Activated effector memory CD4-positive, alpha-beta T cell treated with Interleukin-2 at 50 U/mL for 16 hours (primary cell): ENCODE measurements at places on chromosomes 3 and 15.
A peak's percentile ranks its signal among the peaks of the same experiment; 100 is the strongest.

DNA sequence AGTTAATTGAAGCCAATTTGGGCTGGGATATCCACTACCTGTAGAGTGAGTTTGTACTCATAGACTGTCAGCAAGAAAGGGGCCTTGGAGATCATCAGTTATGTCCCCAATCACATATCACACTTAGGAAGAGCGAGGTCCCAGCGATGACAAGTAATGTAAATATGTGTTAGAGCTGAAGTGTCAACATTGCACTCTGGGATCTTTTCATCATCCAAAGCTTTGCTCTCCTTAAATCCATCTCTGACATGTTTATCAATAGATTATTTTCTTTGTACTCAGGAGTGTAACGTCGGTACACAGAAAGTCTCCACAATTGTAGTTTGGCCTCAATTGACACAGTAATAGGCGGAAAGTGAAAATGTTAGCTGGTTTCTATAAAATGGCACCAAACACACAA lies 113.7 kb upstream of the TPRG1 start:
- DNase-seq: no peak

DNA sequence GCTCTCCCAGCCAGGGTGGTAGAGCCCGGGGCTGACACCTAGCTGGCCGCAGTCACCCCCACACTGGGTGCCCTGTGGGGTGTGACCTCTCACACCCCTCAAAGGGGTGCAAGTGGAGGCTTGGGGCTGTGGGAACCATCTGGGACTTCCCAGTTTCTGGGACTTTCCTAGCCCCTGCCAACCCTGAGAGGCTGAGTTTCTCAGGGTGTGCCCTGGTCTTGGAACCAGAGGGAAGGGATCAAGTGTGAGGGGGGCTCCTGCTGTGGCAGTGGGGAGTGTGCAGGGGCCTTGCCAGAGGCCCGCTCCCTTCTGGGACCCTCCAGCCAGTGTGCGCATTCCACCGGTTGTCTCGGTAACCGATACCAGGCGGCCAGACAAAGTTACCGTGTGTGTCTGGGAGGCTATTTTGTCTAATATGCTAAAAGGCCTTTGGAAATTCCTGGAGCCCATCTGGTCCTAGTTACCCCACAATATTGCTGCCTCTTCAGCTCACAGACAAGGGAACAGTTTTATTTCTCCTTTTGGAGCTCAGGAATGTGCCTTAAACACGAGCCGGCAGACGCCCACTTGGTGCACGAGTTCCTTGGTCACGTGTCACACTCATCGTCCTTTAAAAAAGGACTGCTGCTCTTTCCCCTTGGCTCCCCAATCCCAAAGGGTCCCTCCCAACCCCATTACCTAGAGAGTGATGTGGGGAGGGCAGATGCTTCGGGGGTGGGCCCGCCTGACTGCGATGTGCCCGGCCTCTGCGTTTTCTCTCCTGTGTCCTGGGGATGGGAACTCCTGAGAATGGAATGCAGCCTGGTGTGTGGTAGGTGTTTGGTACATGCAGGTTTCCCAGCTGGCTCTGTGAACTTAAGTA lies 33.2 kb downstream of the HDAC11 start:
- DNase-seq: no peak

DNA sequence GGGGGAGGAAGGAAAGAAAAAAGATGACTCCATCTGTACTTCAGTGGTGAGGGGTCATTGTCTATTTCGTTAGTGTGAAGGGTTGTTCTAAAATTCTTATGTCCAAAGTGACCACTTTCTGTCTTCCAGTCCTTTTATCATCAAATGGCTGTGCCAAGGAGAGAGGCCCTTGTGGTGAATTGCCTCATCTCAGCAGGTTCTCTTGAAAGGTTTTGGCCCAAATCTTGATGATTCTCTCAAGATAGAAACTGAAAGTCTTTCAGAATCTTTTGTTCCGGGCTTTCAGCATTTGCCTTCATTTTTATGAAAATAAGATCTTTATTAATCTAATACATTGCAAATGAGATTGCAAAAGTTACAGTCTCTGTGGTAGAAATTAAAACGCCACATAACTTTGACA lies 575.8 kb downstream of the RSL24D1 start:
- DNase-seq: no peak

DNA sequence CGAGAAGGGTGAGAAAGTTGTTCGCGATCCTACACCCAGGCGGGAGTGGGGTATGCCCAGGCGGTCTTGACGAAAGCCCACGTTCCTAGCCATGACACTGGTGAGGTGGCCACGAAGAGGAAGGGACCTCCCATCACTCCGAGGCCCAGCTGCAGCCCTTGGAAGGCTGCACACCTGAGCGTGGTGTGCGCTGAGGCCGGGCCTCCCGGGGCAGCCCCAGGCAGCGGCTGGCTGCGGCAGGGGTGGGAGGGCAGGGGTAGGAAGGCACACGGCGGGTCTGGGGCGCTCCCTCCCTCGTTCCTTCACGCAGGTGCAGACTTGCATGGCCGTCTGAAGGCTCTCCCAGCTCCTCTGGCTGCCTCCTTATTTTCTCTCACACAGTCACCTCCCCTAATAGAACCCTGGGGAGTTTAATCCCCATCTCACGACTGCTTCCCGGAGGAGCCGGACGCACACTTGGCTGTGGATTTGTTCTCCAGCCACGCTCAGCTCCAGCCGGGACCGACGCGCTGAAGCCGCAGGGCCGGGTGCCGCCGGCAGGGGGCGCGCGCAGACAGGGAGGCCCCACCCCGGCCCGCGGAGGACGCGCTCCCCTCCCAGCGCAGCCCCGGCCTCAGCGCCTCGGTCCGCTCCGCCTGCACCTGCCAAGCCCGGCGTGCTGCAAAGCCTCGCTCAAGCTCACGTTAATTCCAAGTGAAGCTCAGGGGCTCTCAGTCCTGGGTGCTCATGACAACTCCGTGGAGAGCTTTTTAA lies 37.8 kb upstream of the MUC4 start:
- no peak for DNase-seq

- no peak for DNase-seq
These were observed 304.0 kb upstream of the CBLB start for GRCh38 chr3:106172780-106173179.

DNA sequence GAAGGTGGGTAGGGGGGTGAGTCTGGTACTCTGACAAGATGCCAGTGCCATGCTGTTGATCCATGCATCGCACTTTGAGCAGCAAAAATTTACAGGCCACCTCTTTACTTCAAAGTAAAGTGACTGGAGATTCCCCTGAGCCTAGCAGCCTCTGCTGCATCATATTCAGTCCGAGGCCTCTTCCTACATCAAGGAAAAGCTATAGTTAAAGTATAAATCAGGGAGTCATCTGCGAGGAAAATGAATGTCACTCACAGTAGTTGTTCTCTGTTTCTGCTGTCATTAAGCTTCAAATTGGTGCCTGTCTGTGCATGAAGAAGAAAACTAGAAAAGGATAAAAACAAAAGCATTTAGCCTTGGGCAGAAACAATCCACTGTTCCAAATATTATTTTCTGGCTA lies 706.2 kb downstream of the TBL1XR1 start:
- DNase-seq: no peak

GRCh38 chr3:23735535-23736326 lies 70.0 kb upstream of the UBE2E1 start:
- no peak for DNase-seq

GRCh38 chr3:12049675-12050074 lies 45.5 kb downstream of the SYN2 start:
- DNase-seq: no peak

- DNase-seq: no peak
These were observed 547.1 kb downstream of the FHIT start for GRCh38 chr3:60703956-60704736.

- peak; percentile 31 for DNase-seq
These were observed 16.4 kb downstream of the CLK3 start for GRCh38 chr15:74631935-74632560.

DNA sequence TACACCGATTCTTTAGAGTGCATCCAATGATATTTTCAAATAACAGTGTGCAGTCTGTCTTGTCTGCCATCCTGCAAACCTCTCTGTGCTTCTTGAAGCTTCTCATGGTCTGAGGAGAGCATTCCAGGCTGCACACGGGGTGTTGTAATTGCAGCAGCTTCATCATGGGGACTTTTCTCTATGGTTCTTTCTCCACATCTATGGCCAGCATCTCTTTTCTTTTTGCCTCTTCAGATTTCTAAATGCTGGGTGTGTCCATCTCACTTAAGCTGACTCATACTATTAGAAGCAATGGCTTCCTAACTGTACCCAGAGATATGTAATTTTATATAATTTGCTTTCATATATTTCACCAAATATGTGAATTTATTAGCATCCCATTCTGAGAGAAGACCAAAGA lies 63.8 kb upstream of the EPHB3 start:
- no peak for DNase-seq

DNA sequence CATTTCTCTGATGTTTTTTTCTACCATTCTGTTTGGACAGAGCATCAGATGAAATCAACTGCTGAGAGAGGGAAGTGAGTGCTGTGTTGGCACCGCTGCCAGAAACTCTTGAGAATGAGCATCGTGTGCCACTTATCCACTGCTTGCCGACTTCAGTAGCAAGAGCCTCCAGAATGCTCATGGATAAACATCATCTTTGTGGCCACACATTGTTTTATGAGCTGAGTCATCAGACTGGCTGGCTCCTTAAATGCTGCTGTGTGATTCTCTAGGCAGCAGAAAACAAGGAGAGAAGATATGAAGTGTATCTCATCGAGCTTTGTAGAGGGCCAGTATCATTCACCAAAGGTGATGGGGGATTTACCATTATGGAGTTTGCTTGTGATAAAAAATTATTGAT lies 3.4 kb upstream of the DOCK3 start:
- no peak for DNase-seq

DNA sequence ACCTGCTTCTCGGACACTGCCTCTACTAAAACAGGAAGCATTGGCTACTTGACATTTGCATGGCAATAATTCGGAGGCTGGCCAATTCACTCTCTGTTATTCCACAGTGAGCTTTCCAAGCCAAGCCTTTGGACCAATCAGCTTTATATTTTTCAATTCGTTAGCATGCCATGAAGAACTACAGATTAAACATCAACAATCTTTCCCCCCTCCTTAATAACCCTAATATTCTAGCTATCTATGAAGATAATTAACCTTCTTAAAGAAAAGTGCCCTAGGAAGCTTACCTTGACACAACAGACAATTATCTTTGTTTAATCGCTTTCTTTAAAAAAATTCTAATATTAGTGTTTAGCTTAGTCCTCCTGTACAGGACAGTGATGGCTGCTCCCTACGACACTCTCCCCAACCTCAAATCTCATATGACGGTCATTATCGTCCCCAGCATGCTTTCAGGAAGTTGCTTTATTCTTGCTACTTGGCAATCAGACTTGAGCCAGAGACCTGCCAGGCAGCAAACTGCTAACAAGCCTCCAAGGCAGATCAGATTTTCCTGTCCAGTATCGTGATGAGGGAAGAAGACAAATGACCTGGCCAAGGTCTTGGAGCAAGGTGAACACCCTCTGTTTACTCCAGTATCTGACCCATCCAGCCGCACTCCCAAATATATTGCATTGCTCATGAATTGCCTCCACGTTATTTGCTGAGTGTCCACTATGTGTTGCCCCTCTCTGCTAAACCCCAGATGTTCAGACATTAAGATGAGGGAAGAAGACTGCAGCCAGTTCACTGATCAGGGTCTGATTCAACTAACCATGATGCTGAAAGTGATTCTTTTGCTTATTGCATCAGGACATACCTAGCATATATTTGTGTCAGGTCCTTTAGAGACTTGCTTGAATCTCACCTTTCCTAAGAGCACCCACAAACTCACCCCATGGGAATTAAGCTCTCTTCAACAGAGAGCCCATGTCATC lies 68.1 kb upstream of the LPP start:
- no peak for DNase-seq

DNA sequence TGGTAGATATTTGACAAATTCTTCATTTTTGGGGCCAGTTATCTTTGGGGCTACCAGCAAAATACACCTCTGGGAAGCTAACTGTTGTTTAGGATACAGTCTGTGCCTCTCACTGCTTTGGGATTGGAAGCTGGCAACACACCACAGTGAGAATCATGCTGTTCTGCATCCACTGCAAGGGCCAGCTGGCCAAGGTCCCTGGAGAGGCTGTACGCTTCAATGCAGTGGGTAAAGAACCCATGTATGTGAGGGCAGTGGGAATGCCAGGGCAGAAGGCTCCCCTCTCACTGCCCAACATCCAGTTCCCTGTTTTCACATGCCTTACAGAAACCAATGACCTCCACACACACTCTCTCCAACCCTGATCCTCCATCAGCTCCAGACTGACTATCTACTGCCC lies 20.1 kb downstream of the ZDHHC3 start:
- DNase-seq: no peak

DNA sequence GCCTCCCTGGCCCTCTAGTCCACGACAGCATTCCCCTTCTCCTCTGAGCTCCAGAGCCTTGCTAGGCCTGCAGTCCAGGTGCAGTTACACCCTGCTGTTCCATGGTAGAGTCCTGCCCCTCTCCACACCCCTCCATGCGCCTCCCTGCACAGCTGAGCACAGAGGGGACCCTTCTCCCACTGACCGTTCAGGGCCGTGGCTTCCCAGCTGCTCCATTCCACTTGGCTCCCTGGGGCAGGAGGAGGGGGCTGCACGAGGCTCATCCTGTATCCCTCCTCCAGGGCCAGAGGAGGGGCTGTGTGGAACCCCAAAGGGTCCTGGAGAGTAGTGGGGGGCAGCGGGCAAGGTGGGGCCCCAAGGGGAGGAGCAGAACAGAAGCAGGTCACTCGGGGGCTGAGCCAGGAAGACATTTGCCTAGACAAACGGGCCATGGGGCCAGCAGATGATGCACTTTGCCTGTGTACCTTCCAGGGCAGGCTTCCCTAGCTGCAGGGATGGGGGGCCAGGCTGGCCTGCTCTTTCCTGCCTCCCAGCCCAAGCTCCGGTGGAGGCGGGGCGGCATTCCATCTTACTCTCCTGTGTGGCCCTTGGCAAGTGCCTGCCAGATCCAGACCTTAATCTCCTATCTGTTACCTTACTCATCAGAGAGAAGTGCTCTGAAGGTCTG lies 20.7 kb upstream of the GOLGA6C start:
- DNase-seq: no peak

DNA sequence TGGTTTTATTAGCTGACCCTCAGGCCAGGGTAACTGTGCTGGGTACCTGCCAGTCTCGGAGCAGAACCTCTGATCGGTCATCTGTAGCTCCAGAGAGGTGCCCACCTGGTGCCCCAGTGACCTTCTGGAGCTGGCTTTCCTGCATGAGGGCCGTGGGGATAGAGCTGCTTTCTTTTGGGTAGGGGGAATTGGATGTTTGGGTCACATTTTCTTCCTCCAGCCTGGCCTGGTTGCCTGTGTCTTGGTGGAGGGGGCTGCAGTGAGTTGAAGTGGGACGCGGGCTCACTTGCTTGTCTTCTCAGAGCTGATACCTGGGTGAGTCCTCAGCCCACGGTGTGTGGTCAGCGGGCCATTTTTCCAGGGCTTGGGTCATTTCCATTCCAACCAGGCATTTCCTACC lies 2.6 kb downstream of the ZNF710 start:
- DNase-seq: no peak

DNA sequence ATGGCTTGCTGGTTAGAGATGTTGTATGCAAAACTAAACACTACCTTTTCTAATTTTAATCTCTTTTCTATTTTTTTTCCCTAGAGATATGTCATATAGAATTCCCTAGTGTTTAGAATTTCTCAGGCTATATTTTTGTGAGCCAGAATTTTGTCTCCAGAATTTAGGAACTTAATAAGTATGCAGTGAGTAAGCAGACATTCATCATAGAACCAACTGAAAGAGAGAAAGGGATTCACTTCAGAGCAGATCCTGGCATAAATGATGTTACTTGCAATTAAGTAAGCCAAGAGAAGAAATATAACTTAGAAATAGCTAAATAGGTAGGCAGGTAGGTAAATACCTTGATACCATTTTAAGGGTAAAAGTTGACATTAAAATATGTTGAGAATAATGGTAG lies 288.9 kb downstream of the ZNF385D start:
- DNase-seq: no peak
